ENCODE measurements at places on chromosomes 4 and X.

DNA sequence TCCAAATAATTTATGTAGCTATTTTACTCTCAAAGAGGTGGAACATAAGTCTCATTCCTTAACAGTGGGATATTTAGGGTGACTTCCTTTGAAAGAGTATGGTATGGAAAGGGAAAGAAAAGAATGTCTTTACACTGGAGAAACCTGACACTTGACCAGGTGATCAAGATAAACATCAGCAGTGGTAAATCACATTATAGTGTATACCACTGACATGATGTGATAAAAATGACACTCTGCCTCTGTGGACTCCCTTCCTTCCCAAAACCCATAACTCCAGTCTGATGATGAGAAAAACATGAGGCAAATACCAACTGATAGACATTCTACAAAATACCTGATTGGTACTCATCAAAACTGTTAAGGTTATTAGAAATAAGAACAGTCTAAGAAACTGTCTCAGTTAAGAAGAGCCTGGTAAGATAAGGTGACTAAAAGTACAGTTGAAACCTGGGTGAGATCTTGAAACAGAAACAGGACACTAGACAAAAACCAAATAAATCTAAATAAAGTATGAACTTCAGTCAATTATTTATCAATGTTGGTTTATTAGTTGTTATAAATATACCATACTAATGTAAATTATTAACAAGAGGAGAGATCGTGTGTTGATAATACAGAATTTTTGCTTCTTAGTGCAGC is 144.2 kb upstream of the PCDH18 start:
- no peak for DNase-seq

GRCh38 chr4:99572527-99573240 is 1.9 kb upstream of the MTTP start:
- DNase-seq, result no peak

DNA sequence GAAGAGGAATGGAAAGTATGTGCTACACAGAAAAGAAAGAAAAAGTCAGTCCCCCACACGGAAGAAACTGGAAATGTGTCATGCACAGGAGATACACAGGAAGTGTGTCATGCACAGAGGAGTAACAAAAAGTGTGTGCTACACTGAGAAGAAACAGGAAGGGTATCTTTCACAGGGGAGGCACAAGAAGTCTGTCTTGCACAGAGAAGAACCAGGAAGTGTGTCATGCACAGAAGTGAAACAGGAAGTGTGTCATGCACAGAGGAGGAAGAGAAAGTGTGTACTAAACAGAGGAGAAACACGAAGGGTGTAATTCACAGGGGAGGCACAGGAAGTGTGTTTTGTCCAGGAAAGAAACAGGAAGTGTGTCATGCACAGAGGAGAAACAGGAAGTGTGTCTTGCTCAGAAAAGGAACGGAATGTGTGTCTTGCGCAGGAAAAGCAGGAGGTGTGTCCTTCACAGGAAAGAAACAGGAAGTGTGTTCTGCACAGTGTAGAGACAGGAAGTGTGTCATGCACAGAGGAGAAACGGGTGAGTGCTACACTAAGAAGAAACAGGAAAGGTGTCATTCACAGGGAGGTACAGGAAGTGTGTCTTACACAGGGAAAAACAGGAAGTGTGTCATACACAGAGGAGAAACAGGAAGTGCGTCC is 527.2 kb upstream of the PRKX start:
- no peak for DNase-seq

DNA sequence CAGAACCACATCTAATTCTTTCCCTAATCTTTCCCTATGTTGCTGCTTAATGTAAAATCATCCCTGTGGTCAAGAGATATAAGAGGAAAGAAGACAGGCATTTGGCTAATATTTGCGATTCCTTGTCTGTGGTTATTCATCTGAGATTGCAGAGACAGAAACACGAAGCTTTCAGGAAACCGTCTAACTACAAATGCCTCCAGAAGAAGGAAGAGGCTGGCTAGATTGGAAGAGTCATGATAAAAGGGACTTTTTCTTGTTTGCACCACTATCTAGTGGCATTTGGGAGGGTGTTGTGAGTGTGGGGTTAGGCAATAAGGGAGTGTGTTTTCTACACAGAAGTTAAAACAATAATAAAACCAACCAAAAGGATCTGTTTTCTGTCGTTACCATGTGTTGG is 43.9 kb downstream of the TMEM154 start:
- DNase-seq, result no peak

DNA sequence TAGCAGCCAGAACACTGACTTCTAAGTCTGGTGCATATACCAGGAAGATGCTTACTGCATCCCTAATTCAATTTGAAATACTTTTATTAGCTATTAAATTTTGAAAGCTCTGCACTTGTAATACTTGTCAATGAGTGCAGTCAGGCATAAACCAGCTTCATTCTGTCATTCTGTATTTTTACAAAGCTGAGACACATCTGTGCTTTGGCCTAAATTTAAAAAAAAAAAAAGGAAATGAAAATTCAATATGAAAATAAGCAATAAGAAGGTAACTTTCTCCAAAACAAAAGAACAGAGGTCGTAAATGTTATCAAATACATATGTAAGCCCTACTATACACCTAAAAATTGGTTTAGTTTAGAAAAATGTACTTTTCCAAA is 7.0 kb downstream of the SMIM14 start:
- DNase-seq, result no peak

GRCh38 chrX:79364306-79364705 is 2.8 kb downstream of the ITM2A start:
- no peak for DNase-seq

DNA sequence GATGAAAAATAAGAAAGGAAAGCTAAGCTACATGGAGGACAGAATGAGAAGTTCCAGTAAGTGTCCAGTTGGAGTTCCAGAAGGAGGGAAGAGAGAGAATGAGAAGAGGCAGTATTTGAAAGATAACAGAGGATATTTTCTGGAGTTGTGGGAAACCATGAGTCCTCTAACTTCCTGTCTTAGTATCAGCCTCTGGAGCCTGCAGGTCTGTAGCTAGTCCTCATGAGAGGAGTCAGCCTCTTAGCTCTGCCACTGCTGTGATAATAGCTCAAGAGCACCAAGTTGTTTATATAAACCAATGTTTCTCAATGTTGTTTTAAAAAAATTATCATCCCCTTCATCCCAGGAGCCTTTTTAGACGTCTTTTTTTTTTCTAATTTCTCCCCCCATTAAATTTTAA is 2.4 kb upstream of the PLAC1 start:
- DNase-seq, result no peak

GRCh38 chrX:37315511-37316248 is 33.5 kb upstream of the PRRG1 start:
- DNase-seq, result no peak

DNA sequence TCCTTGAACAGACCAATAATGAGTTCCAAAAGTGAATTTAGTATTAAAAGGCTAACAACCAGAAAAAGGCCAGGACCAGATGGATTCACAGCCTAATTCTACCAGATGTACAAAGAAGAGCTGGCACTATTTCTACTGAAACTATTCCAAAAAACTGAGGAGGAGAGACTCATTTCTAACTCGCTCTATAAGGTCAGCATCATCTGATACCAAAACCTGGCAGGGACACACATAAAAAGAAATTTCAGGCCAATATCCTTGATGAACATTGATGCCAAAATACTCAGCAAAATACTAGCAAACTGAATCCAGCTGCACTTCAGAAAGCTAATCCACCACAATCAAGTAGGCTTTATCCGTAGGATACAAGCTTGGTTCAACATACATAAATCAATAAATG is 35.8 kb upstream of the USP46 start:
- no peak for DNase-seq

GRCh38 chr4:6682862-6683590 is 10.7 kb upstream of the S100P start:
- no peak for DNase-seq

GRCh38 chr4:46931981-46932380 is 22.9 kb upstream of the COX7B2 start:
- DNase-seq, result no peak

GRCh38 chrX:133922390-133922771 is 63.0 kb downstream of the GPC3 start:
- DNase-seq, result no peak

DNA sequence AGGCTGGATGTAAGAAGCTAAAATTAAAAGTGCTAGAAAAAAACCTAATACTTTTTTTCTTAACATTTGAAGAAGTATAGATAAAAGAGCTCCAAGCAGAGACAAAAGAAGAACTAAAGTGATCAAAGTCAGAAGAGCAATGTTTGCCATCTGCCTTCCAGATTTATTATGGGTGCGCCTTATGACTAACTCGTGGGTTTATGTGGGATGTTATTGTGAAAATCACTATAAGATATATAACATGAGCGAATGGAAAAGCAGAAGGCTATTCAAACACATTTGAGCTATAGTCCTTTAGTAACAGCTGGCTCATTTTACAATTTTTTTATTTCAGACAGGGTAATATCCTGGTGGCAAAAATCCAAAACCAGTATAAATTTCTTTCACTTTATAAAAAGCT is 1040.7 kb downstream of the RAPGEF2 start:
- no peak for DNase-seq

DNA sequence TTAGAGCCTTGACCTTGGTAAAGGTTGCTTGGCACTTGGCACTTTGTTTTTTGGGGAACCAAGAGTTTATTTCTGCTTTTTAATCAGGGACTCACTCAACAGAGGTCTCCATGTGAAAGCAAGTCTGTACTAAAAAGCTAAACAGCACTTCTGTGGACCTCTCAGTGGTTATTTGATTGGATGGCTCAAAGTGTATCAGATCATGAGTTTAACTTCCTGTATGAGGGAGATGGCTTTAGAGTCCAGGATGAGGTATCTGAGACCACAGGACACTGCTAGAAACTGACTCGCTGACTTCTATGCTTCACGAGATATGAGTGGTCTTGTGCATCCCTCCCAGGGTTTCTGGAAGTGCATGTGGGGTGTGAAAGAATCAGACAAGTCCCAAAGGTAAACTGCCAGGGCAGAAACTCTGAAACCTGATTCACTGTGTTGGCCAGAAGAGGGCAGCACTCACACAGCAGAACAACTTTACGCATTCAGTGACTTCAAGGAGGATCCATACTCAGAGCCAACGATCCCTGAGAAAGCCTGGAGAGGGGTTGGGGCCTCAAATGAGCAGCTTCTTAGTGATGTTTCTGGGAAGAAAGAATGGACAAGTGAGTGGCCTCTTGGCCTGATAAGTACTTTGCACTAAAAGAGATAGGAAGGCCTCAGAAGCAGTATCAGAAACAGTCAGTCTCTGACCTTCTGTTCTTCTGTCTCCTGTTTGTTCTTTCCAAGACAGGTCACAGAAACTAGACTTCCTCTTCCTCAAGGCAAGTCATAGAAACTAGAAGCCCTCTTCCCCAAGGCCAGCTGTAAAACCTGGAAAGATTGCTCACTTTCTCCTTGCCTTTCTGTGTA is 220.3 kb upstream of the CXCL13 start:
- DNase-seq, result no peak

- DNase-seq, result no peak
These were observed at the start of gene EVC for GRCh38 chr4:5710961-5711478. Gene EVC (plus strand): TSS chr4:5711201. CDS start chr4:5711381, 180 bp downstream.

DNA sequence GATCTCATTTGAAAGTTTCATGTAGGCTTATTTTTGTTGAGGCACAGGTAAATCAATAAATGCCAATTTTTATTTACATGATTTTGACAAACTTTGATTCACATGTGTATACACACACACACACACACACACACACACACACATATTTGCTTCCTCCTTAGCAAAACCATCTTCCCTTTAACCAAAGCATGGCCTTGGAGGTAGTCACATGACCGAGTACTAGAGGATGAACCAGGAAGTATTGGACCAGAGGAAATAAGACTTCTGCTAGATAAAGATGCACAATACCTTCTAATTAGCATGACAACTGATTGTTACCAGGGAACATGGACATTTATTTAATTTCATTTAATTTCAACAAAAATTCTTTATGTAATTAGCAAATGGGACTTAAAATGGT is 23.4 kb upstream of the CFAP299 start:
- no peak for DNase-seq

GRCh38 chr4:129545599-129546278 is 449.8 kb downstream of the C4orf33 start:
- no peak for DNase-seq

DNA sequence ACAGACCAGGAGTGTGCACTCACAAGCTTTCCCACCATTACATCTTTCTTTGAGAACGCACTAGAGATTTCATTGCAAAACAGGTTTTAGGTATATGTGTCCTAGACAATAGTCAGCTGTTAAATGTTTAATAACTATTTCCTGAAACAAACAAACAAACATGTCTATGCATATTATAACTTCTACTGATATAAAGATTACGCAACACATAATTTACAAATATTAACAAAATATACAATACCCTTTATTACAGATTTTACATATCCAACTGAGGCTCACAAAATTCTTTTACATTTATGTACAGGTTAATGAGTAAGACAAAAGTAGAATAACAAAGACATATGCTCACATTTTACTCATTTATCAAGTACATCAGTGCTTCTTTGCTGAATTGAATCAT is 1554.0 kb upstream of the PCDH10 start:
- no peak for DNase-seq

DNA sequence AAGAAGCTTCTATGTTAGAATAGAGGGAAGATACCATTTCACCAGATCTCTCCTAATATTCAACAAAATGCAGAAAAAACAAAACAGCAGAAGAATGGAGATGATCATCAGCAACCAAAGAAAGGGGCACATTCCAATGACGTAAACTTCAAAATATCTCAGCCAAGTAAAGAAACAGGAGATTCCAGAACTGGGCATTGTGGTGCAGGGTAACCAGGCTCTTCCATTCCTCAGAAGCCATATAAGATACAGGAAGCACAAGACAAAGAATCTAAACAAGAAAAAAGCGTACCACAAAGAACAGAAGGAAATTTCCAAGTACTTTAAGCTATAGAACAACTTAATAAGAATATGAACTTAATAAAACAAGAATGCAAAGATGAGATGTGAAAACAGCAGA is 6.9 kb upstream of the ARMCX4 start:
- DNase-seq, result no peak

GRCh38 chr4:56480691-56481090 is 13.3 kb downstream of the SRP72 start:
- DNase-seq, result no peak

GRCh38 chrX:144275843-144276242 is 392.0 kb downstream of the UBE2NL start:
- no peak for DNase-seq

DNA sequence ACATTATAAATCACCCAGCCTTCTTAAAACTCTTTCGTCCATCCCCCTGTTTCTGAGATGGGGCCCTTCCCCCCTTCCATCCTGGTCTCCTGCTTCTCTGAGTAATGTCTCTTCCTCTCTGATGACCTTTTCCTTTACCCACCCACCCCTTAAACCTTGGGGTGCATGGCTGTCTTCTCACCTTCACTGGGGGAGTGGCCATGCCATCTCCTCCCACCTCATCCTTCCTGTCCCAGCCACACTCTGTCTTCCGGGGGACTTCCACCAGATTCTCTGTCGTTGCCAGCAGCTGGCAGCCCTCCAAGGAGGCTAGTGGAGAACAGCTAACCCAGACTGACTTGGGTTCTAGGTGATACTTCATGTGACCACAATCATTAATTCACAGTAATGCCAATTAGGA is 83.2 kb upstream of the SCML1 start:
- DNase-seq, result no peak

All from bone marrow (tissue), 2 donors.